ENCODE measurements at places on chromosomes 3 and 15. TPM values are rescaled to one million over a fixed set of nuclear protein-coding genes. Genes with fewer than 3 reads are reported as not detected.
A peak's percentile ranks its signal among the peaks of the same experiment; 100 is the strongest.

The SLC38A3 gene
- not detected for total RNA-seq

The CCDC54 gene
- not detected for total RNA-seq

The SLC30A4 gene
- total RNA-seq: 1.4 TPM

The FBXO40 gene
- total RNA-seq: 0.05 TPM

The ISLR2 gene
- not detected for total RNA-seq

The TIMP4 gene
- not detected for total RNA-seq

The RTP4 gene
- total RNA-seq: 0.26 TPM

The NECTIN3 gene
- 66.2 TPM for total RNA-seq

DNA sequence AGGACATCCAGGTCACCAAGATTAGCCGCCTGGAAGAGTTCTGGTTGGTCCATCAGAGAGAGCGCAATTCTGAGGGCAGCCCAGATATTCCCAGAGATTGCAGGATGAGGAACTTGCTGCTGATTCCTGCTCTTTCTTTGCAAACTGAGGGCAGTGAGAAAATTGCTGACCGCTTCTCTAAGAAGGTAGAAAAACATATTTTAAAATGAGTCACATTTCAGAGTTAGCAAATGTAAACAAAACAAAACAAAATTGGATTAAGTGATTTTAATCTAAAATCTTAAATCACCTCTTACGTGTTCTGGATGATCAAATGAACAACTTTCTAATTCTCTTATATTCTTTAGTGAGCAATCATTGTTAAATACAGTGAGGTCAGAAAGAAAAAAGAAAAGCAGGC is 149.0 kb downstream of the USP13 start:
- no peak for DNase-seq

GRCh38 chr15:65086680-65087111 is 10.2 kb downstream of the KBTBD13 start:
- no peak for DNase-seq

DNA sequence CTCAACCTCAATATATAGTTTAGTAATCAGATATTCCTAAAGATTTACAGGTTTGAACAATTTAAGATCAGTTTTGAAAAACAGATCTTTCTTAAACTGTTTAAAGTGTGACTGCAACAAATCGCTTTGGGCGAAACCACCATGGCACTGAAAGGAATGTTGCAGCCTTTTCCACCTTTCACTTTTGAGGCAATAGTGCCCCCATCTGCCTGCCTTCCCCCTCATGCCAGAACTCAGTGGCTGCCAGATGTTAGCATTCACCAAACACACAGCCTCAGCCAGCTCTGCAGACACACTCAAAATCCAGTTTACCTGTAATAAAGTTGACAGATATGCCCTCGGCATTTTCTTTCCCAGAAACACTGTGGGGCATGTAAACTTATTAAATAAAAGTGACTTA is 3.3 kb downstream of the LYSMD4 start:
- peak; percentile 36 for DNase-seq

DNA sequence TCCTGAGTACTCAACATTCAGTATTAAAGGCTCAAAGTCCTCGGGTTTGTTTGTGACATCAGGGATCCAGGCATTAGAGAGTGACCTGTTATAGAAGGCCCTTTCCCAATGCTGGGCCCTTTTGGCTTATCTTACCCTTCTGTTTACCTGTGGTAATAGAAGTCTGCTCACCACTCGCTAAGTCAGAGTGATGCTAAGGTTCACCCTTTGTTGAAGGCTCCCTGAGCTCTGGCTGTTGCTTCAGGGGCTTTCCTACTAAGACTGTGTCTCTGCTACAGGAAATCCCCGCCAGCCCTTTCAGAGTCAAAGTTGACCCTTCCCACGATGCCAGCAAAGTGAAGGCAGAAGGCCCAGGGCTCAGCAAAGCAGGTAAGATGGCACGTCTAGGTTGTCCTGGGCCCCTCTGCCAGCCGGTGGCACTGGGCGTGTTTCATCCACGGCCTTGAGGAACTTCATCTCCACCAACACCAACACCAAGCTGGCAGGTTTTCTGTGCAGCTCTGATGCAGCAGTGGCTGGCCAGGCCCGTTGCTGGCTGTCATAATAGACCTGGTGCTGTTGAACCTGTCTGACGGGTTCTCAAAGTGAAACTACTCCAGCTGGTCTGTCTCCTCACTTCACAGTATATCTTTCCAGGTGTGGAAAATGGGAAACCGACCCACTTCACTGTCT is 99.1 kb downstream of the DNASE1L3 start:
- DNase-seq: no peak

DNA sequence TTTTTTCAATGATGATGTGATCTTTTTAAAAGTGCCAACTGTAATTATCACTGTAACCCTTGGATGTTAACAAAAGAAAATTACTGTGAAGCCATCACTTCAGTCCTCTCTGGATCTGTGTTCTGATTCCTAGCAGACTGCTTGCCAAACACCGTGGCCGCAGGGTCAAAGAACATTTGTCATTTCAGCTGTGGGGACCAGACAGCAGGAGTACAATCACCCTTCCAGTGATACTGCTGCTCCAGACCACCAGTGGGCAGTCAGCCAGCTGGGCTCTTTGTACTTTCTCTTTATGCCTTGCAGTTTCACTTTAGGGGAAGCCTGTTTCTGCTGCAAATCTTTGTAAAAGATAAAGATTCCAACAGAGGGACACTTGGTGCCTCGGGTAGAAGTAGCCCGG is 770.0 kb downstream of the GRM7 start:
- DNase-seq: peak; percentile 35

GRCh38 chr15:79969146-79969545 is 1.9 kb downstream of the BCL2A1 start:
- DNase-seq: no peak

- no peak for DNase-seq
Measured at GRCh38 chr3:47431225-47431624, 44.5 kb downstream of the SCAP start.

DNA sequence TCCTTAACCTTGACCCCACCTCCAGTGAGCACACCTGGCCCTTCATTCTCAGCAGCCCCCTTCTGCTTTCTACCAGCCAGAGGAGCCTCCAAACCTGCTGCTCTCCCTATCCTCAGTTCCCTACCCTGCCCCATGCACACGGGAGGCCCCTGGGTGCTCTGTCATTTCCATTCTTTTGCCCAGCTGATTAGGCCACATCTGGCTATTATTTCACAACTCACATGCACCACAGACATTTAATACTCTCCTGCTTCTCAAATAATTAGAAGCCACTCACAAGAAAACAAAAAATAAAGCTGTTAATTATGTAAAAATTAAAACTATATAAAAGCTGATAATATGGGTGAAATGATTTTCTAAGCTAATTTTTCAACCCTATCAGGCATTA is 50.7 kb downstream of the MYLK start:
- DNase-seq: no peak

GRCh38 chr3:53921296-53921695 is 29.6 kb upstream of the SELENOK start:
- no peak for DNase-seq

GRCh38 chr3:122918576-122919290 is 108.8 kb downstream of the SEMA5B start:
- DNase-seq: no peak

DNA sequence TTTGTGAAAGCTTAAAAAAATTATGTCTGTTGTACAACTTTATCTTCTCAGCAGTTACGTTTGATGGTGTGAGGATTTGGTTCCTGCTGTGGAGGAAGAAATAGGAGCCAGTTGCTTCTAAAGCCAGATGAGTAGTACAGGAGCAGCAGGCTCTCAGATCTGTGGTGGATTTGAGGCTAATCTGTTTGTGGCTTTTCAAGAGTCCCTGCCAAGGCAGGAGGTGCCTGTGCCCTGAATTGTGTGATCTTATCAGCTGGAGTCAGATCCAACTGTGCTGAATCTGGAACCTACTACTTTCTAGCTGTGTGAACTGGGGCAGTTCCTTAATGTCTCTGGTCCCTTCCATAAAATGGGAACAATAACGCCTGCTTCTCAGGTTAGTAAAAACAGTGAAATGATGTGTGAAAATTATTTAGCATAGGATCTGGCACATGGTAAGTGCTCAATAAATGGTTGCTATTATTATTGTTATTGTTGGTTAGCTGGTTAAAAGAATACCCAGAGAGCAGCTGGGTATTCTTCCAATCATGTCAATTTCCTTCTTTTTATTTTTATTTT is 7.7 kb downstream of the CLDN11 start:
- no peak for DNase-seq

DNA sequence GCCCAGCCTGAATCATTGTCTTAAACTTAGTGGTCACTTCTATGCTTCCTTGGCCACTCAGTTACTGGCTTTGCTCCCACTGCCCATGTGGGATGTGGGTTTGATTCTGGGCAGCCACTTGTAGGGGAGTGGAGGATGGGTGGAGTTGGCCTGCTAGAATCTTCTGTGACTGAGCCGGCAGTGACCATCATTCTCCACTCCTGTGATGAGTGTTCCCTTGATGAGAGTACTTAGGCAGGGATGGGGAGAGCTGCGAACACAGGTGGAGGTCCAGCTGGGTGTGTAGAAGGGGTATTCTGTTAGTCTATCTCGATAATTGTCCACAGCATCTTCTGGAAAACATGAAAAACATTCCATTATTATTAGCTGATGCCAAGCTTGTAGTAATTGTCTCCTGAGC is 8.0 kb downstream of the TM6SF1 start:
- no peak for DNase-seq

GRCh38 chr15:85785887-85786780 is 8.6 kb downstream of the KLHL25 start:
- peak; percentile 71 for DNase-seq

GRCh38 chr3:73055583-73055982 is 5.9 kb upstream of the EBLN2 start:
- no peak for DNase-seq

DNA sequence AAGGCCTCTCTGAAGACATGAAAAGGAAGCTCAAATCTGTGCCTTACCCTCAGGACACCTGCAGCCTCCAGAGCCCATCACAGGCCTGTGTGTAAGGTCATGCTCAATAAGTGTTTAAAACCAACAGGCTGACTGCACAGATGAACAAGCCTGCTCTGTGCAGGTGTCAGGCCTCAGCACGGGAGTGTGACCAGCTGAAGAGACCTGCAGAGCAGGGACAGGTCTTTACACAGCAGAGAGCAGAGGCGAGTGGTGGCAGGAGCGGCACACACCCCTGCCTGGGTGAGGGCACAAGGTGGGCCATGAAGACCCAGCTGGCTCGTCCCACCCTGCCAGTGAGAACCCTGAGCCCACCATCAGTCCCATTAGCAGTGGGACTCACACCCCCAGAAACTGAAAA is 56.9 kb downstream of the ROPN1B start:
- no peak for DNase-seq
